HS-5 (cell line): ENCODE measurements at places on chromosomes 16 and 17.
A peak's percentile ranks its signal among the peaks of the same experiment; 100 is the strongest.

DNA sequence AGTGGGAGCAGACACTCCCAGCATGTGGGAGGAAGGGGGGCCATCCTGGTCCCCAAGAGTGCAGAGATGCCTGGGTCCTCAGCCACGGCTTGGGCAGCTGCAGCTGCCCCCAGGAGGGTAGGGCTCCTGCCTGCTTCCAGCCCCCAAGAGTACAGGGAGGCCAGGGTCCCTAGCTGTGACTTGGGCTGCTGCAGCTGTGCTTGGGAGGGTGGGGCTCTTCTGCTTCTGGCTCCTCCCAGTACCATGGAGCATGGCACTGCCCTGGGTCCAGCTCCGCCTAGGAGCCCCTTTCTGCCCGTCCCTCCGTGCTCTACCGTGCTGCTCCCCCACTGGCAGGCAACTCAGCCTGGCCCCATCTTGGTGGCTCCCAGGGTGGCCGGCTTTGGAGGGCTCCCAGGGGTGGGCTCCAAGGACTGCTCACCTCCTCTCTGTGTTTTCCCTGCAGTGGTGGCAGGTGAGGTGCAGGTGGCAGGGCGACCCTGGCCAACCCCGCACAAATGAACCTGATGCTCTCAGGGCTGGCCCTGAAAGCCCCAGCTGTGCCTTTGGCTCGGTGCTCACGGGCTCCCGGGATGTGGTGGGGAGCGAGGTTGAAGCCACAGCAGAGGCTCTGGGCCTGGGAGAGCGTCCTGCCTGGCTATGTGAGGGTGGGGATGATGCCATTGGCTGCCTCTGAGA, 18.5 kb upstream of the USP22 start:
- no peak for DNase-seq

- no peak for DNase-seq
These were observed 10.2 kb downstream of the GABARAPL2 start for GRCh38 chr16:75576384-75576811.

- no peak for DNase-seq
These were observed 108.8 kb downstream of the ELAC2 start for GRCh38 chr17:12909046-12909445.

GRCh38 chr17:48878920-48879898, 13.4 kb upstream of the ATP5MC1 start:
- peak; percentile 39 for DNase-seq

DNA sequence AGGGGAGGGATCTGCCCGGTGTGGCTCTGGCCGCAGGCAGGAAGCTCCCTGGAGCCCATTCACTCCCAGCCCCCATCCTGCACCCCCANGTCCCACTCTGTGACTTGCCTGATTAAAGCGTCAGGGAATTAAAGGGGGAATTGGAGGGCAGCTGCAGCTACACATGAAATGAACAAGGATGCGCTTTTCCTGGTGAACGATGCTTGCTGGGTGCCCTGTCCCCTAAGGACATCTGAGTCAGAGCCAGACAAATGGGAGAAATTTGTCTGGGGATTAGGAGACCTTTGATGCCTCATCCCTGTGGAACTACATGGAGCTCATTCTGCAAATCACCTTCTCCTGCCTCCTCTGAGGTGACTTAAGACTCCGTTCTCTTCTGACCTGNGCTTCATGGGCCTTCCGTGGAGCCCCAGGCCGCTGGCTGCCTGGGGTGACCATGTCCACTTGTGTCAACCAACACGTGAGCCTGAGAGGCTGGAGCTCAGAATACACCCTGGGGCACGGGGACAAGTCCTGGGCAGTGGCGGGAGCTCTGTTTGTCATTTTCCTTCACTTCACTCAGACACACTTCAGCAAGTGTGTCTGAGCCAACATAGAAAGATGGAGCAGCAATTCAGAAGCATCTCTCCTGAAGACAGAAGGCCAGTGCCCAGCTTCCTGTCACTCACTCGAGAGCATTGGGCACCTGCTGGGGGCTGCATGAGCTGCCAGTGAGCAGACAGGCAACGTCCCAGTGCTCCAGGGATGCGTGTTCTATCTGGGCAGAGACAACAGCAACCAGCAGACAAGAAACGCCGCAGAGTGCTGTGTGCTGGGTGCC, 54.1 kb downstream of the METRNL start:
- no peak for DNase-seq

- DNase-seq = no peak
These were observed 296.2 kb upstream of the CDH5 start for GRCh38 chr16:66070140-66070917.

DNA sequence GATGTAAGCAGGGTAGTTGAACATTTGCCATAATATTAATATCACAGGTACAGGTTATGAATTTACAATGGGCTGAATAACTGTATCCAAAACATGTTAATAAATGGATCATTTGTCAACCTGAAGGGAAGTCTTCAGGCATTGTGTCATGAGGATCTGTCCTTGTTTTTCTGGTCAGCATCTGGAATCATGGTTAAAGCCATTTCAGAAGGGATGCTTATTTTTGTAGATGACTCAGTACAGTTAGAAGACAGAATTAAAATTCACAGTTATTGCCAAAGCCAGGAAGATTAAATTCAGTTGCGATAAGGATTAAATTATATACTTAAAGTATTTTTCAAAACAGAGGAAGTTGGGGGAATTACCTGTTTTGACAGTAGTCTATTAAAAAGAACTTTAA, 8.0 kb downstream of the PSMD11 start:
- DNase-seq = no peak

GRCh38 chr17:47914306-47914948, 18.4 kb downstream of the SP2 start:
- no peak for DNase-seq

- no peak for DNase-seq
These were observed 281.0 kb downstream of the CBLN1 start for GRCh38 chr16:49000594-49000993.

GRCh38 chr16:69747115-69747514, 7.6 kb downstream of the NOB1 start:
- DNase-seq = no peak
